Eye (tissue), 1 donor: ENCODE measurements at places on chromosomes 6 and 20.
A peak's percentile ranks its signal among the peaks of the same experiment; 100 is the strongest.

DNA sequence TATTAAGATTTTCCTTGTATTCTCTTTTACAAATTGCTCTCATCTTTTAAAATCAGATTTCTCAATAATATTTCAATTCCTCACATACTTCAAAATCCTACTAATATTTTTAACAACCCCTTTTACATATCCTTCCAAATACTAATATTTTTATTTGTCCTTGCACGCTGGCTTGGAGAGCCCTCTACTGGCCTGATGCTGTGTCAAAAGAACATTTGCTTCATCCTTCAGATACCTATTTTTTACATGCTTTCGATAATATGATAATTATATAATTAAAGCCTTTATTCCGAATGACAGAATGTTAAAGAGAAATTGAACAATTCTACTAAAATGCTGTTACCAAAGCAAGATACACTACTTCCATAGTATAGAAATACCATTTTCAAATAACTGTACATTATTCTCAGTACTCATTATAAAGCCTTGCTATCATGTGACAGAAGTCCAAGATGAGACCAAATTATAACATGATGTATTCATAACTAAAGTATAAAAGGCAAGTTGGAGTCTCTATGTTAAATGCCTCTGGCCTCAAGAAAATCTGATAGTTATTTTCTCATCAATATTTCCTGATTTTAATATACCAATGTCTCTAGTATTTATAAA lies 39.0 kb upstream of the PLN start:
- peak; percentile 44 for DNase-seq

DNA sequence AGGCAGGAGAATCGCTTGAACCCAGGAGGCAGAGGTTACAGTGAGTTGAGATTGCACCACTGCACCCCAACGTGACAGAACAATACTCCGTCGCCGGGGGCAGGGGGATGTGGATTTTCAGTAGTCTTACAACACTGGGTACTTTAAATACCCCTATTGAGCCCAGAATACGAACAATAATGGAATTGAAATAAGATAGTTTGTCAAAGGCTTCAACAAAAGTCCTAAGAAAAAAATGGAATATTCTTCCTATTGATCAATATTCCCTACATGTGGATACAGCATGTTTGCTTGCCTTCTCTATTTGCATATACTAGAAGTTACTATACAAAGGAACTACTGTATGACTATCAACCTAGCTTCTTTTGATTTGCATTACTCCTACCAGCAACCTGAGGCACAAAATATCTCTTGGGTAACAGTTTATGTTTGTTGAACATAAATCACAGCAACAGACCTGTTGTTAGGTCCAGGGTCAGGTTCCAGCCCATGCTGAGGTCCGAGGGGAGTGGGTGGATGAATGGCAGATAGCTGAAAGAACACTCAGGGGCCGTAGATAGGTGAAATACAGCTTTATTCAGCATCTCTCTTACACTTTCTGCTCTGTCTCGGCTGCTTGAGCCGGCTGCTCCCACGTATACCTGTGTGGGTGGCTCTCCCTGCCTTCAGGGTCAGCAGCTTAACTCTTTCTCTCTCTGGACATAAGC lies 23.8 kb downstream of the MAN1A1 start:
- no peak for DNase-seq

DNA sequence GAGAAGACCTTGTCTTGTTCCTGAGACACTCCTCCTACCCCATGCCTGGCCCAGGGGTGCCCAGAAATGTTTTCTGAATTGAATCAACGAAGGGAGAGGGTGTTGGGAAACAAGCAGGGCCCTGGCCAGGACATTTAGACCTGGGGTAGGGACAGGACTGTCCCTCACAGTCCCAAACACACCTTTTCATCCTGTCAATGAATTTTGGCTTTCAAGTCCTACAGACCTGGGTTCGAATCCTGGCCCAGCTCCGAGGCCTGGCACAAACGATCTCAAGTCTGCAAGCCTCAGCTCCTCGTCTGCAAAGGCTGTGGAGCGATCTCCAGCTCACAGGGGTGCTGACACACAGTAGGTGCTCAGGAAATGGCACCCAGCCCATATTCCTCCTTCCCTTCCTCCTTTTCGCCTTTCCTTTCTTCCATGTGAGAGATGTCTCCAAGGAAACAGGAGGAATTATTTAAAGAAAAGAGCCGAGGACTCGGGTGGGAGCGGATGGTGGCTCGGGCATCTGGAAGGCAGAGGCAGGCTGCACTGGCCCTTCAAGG lies 7.3 kb upstream of the DLGAP4 start:
- DNase-seq: no peak

- DNase-seq: peak; percentile 71
Observed at GRCh38 chr6:137390334-137390733, 103.9 kb downstream of the OLIG3 start.

DNA sequence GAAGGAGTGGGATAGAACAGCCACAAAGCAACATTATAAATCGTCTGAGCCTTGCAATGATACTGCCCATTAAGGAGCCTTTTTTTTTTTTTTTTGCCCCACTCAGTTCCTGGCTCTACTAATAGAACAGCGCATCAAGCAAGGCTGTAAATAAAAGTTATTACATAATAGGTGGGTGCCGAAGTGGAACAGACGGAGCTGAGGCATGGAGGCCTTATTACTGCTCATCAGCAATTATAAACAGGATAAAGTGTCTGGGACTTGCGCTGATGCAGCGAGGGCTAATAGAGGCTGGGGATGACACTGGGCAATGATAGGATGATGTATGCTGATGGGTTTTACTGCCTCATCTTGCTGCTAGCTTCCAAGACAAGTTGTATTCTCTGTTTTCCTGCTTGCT lies 272.1 kb downstream of the ZFAND3 start:
- DNase-seq: no peak

DNA sequence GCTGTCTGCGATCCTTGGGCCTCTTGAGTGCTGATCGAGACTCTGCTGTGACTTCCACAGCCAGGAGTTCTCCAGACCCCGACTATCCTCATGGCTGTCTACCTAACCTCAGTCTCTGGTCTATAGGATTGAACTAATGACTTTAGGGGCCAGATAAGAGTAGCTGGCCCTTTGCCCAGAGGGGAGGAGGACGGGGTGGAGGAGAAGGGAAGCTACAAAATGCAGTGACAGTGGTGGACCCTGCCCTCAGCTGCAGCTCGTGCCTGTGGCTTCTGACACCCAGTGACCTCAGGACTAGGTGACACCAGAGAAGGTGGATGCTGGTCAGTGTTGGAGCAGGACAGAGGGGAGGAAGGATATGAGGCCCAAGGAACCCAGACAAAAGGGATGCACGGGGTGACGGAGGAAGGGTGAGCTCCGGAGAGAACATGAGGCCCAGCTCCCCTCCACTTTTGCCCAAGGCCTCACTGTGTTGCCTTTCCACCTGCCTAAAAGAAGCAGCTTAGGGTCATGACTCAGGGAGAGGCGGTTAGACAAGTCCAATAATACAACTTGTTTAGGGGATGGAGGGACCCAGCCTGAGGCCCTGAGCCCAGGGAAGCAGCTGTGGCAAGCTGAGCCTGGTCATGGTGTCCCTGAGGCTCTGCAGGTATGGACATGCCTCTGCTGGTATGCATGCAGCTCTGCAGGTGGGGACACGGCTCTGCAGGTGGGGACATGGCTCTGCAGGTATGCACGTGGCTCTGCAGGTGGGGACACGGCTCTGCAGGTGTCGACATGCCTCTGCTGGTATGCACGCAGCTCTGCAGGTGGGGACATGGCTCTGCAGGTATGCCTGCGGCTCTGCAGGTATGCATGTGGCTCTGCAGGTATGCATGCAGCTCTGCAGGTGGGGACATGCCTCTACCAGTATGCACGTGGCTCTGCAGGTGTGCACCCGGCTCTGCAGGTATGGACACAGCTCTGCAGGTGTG lies 67.7 kb downstream of the SYNJ2 start:
- no peak for DNase-seq

DNA sequence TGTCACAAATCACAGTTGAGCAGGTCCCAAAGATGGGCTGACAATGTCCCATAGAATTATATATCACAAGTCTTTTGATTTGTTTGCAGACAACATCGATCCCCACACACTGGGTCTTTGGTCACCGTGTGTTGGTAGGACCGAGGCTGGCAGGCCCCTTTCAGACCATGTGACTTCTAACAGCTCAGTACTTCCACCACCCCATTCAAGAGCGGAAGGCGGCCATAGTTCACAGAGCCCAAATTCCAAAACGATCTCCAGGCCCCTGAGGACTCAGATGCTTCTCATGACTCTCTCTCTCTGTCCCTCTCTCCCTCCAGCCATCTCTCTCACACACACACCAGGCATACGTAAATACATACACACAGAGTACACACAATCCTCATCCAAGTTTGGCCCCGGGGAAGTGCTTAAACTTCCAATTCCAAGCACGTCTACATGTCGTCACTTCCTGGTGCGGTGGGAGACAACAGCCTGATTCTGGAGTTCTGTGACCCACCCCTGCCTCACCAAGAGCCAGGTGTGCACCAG lies 155.9 kb upstream of the INSM1 start:
- DNase-seq: no peak

DNA sequence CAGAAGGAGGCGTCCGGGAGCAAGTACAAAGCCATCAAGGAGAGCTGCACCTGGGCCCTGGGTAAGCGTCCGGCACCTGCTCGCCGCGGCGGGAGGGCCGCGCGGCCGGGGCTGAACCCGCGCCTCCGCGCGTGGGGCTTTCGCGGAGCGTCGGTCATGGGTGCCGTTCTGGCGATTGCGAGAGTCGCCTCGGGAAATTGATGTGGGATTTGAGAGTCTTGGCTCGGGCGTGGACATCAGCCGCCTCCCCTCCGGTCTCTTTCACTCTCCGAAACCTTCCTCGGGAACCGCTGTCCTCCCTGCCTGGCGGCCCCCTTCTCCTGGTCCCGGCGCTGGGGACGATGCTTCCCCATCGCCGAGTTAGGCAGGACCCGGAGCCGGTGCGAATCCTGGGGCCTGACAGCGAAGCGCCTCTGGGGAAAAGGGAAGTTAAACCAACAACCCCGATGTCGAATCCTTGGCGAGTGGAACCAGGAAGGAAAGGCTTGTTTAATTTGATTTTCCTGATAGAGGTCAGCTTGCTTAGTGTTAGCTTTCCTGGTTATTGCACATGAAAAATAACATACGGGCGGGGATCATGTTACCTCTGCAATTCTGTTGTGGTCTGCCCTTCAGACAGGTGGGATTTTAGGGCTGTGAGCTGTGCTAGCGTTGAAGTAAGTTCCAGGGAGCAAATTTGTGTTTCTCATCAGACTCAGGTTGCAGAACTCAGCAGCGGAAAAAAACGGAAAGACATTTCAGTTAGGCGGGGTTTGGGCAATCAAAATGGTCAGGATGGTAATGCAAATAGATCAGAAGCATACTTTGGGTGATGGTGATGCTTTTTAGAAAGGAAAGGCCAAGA lies 594 bp downstream of the ARFGEF3 start:
- peak; percentile 72 for DNase-seq

DNA sequence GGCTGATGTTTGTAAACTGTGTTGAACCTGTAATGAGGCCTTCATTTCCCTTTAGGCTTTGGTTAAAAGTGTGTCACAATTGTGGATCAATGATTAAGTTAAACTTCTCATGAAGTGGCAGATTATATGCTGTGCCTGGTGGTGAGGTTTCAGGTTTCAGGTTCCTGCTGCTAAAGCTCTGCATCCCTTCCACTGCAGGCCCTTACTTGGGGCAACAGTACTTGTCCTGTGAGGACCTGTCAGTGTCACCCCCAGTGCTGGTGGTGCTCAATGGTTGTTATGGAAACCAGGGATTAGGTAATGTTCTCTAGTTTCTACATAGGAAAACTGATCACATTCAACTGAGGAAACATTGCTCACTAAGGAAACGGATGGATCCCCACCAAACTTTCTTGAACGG lies 18.5 kb downstream of the RPP21 start:
- DNase-seq: no peak

- no peak for DNase-seq
Observed at GRCh38 chr20:54058420-54059139, 11.8 kb downstream of the BCAS1 start.

GRCh38 chr6:15790116-15790515 lies 127.3 kb upstream of the DTNBP1 start:
- no peak for DNase-seq

DNA sequence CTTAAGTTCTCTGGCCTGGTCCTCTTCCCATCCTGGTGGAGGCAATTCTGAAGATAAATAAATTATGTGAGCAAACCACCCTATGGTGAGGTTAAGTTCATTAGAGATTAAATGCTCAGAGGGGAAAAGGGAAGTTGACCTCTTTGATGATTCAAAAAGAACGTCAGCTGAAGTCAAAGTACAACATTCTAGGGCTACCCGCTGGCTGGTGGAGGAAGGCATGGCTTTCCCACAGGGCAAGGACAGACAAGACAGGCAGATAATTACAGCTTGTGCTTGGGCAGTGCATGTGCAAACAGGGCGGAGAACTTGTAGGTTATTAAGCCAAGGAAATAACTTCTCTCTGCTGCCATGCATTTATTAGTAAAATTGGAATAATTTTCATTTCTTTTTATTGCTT lies 91.0 kb upstream of the SLC24A3 start:
- no peak for DNase-seq

DNA sequence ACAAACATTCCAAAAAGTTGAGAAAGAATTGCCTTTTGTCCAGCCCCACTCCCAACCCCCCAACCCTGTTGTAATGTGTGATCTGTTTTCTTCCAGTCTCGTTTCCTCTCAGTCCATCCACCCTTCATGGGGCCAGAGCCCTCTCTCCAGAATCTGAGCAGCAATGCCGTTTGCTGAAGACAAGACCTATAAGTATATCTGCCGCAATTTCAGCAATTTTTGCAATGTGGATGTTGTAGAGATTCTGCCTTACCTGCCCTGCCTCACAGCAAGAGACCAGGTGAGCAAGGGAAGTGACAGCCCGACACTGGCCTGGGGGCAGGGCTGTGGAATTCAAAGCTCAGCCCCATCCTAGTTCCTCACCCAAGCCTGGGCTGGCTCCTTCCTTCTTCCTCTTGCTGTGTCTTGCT lies 7.8 kb downstream of the MAVS start:
- no peak for DNase-seq

DNA sequence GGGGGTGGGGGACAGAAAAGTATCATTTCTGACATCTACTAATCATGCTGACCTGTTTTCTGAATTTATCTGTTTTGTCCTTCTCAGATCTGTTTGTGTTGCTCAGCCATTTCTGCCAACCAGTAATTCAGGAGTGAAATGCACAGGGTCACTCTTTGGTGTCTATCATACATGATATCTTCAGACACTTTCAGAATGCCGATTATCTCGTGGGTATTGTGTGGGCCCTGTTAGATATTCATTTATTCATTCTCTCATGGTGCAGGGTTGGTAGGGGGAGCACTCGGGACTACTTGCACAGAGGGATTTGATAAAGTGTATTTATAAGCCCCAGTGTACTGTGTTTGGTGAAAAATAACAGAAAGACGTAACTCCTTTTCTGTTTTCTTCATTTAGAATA lies 101.2 kb upstream of the CITED2 start:
- no peak for DNase-seq

DNA sequence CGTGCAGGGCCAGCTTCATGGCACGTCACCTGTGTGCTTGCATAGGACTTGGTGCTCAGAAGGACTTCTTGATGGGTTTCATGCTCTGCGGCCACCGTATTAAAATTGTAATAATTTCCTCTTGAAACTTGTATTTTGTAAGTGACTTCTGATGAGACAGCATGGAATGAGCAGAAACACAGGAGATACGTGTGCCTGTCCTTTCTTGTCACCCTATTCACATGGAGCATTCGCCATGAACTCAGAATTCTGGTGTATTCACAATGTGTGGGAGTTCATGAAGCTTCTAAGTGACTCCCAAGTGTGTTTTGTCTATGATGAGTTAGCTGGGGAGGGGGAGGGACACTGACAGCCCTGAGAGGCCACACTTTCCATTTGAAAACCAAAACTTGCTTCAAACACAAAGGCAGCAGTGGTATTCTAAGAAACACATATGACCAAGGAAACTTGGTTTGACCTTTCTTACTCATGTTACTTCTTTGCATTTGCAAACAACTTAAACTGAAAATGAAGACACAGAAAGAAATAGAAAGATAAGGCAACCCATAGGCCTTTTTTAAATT lies 92.1 kb upstream of the NEDD9 start:
- DNase-seq: no peak
